H9 (cell line): ENCODE measurements at places on chromosomes 11 and 22. TPM values are rescaled to one million over a fixed set of nuclear protein-coding genes. Genes with fewer than 3 reads are reported as not detected.
A peak's percentile ranks its signal among the peaks of the same experiment; 100 is the strongest.

Gene OR52B6
- not detected in 2 replicates for total RNA-seq

DNA sequence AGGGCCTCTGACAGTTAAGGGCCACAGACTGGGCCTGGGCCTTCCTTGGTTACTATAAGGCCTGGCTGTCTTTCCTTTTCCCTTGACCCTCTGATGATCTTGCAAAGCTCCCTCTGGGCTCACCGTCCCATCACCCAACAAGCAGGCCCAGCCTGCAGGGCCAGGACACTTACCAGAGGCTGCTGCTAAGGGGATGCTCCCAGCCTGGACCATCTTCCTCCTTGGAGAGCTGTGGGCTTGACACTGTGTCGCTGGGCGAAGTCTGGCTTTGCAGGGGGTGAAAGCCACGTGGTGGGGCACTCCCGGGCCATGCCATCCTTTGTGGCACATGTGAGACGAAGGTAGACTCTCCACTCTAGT is 3.9 kb downstream of the C11orf24 start:
- peak; percentile 11 for DNase-seq

Gene QSER1
- total RNA-seq = 128 and 139 TPM in 2 replicates

Gene NPTXR
- 7.8 and 8.1 TPM in 2 replicates for total RNA-seq

DNA sequence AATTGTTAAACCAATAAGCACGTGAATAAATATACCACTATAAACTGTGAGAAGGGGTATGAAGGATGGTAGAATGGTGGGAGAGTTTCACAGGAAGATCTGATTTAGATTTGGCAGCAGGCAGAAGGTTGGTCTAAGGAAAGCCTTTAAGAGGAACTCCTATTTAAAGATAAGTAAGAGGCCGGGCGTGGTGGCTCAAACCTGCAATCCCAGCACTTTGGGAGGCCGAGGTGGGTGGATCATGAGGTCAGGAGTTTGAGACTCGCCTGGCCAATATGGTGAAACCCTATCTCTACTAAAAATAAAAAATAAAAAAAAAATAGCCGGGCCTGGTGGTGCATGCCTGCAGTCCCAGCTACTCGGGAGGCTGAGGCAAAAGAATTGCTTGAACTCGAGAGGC is 45.8 kb upstream of the CXCR5 start:
- DNase-seq = no peak

DNA sequence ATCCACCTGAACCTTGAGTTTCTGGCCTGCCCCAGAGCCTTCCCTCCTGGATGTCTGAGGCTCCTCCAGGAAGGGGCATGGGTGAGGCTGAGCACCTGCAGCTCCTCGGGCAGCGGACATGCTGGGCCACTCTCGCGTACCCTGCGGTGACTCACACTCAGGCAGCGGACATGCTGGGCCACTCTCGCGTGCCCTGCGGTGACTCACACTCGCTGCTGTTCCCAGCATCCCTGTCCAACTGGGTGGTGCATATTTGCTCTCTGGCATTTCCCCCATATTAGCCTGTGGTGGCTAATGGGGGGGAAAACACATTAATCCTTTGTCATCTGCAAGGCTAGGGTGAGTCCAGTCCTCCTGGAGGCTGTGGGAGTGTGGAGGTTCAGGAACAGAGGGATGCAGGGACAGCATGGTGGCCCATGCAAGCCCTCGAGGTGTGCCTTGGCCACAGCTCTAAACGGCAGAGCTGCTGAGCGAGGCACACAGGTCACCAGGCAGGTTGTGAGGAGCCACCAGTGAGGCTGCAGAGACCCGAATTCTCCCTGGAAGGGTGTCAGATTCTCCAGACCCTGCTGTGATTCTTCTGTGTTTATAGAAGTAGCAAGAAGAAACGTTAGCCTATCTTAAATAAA is 728.1 kb downstream of the BRD1 start:
- DNase-seq = no peak

DNA sequence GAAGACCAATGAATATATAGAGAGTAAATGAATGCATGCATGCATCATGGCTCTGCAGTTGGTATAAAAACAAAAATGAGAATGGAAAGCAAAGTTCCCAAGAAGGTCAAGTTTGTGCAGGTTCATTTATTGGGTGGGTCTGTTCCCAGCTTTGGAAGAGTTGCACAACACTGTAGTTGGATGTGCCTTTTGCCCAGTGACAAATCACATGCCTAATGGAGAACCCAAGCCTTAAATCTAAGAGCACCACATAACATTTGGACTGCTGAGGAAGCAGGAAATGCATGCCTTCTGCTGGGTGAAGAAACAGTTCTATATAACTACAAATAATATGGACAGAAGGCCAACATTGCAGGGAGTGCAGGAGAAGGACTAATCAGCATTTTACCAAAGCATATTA is 30.6 kb downstream of the PRCP start:
- DNase-seq = no peak

GRCh38 chr11:117851852-117852251 is 24.6 kb downstream of the FXYD6 start:
- DNase-seq = peak; percentile 14

Gene SMC1B
- 0.11 TPM in 1 of 2 replicates, not detected in the other for total RNA-seq
